ENCODE measurements at places on chromosomes 1 and 21. TPM values are rescaled to one million over a fixed set of nuclear protein-coding genes. Genes with fewer than 3 reads are reported as not detected.

SPRR2A gene
- not detected for total RNA-seq

GRCh38 chr1:100443811-100444571, 91.7 kb downstream of the CDC14A start:
- DNase-seq, result peak; percentile 19

GRCh38 chr1:77538956-77539518, 143.4 kb downstream of the ZZZ3 start:
- DNase-seq, result peak; percentile 99

GRCh38 chr1:19250629-19251304, 557 bp downstream of the EMC1 start:
- no peak for DNase-seq

GRCh38 chr1:179143322-179143721, 61.5 kb downstream of the TOR3A start:
- peak; percentile 97 for DNase-seq
